Endodermal cell (in vitro differentiated cells): ENCODE measurements at places on chromosomes 13 and 19. TPM values are rescaled to one million over a fixed set of nuclear protein-coding genes. Genes with fewer than 3 reads are reported as not detected.

- no peaks in the 10 kb centered on the region for H3K36me3 ChIP-seq
- no peak overlapping the region for H3K4me3 ChIP-seq
- no peak overlapping the region for H3K27ac ChIP-seq
- DNase-seq = peak; percentile 70
- H3K4me1 ChIP-seq = no peaks in the 10 kb centered on the region
- no peaks in the 10 kb centered on the region for H3K27me3 ChIP-seq
These were observed 104.9 kb downstream of the CACNA1A start for GRCh38 chr19:13401388-13401787.

DNA sequence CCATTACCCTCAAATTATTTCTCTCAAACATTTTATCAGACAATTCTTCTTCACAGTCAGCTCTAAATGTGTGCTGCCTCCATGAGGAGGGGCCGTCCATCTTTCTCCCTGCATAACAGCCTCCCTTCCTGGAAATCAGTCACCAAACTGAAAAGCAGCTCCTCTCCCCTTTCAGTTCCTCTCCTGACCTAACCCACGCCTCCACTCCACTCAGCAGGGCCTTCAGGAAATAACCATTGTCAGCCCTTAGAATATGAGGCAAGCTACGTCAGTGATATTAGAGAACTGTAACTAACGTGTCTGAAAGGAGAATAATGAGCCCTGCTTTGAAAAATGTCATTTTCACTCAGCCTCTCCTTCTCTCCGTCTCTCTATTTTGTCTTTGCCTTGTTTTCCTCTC lies 116.2 kb downstream of the OLFM4 start:
- no peaks in the 10 kb centered on the region for H3K4me1 ChIP-seq
- H3K36me3 ChIP-seq = no peaks in the 10 kb centered on the region
- H3K27me3 ChIP-seq = no peaks in the 10 kb centered on the region
- DNase-seq = no peak

DNA sequence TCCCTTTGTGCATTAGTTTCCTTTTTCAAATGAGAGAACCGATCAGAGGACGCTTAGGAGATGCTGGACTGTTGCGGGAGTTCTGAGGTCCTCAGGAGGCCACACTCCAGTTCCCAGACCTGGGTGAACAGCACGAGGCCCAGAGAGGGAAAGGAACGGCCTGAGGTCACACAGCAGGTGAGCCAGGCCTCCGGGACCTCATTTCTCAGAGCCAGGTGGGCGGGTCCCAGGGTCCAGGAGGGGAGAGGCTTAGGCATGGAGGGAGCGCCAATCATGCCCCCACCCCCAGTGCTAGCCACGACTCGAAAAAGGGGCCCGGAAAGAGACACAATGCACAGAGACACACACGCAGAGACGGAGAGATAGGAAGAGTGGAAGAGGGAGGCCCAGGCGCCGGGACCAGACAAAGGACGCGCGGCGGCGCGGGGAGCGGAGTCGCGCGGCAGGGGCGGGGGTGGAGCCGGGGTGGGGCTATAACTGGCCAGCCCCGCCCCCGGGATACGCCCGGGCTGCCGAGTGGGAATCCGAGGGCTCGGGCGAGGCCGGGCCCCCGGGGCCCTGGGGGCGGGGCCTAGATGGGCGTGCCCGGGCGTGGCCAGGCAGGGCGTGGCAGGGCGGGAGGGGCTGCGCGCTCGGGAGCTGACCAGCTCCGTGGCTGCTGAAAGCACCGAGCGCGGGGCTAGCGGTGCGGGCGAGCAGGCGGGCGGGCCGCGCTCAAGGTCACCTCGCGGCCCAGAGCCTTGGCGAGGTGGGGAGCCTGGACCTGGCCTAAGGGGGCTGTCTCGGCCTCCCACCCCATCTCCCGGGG lies 1.6 kb downstream of the ELAVL3 start:
- H3K27ac ChIP-seq = peak overlapping the region; percentile 68
- no peaks in the 10 kb centered on the region for H3K36me3 ChIP-seq
- no peaks in the 10 kb centered on the region for H3K4me1 ChIP-seq
- DNase-seq = peak; percentile 95
- peaks cover 73% of the 10 kb centered on the region for H3K27me3 ChIP-seq

- H3K27me3 ChIP-seq = peaks cover 70% of the 10 kb centered on the region
- H3K27ac ChIP-seq = no peak overlapping the region
- no peak overlapping the region for H3K4me3 ChIP-seq
- no peak for DNase-seq
These were observed 3.5 kb downstream of the KLF2 start for GRCh38 chr19:16327911-16328823.

GRCh38 chr13:25684491-25684890 lies 312.7 kb downstream of the ATP8A2 start:
- H3K27ac ChIP-seq = no peak overlapping the region
- no peak for DNase-seq
- H3K4me3 ChIP-seq = no peak overlapping the region
- peaks cover 8% of the 10 kb centered on the region for H3K4me1 ChIP-seq
- H3K36me3 ChIP-seq = no peaks in the 10 kb centered on the region

DNA sequence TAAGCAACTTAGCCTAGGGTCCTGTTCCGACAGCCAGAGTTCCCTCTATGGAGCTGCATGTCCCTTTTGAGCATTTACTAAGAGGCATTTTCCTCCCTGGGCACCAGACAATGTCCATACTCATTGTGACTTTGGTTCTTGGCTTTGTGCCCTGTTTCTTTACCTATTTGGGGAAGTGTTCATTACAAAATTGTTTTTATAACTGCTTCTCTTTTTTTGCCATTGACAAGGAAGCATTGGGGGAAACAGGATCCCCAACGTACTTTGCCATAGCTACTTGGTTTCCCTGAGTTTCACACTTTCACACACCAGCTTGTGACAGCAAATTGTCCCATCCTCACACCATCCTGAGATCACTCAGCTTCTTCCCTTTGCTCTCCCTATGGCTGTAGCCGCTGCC lies 81.1 kb upstream of the SIAH3 start:
- H3K27ac ChIP-seq = no peak overlapping the region
- H3K27me3 ChIP-seq = no peaks in the 10 kb centered on the region
- no peaks in the 10 kb centered on the region for H3K36me3 ChIP-seq
- no peak overlapping the region for H3K4me3 ChIP-seq

DNA sequence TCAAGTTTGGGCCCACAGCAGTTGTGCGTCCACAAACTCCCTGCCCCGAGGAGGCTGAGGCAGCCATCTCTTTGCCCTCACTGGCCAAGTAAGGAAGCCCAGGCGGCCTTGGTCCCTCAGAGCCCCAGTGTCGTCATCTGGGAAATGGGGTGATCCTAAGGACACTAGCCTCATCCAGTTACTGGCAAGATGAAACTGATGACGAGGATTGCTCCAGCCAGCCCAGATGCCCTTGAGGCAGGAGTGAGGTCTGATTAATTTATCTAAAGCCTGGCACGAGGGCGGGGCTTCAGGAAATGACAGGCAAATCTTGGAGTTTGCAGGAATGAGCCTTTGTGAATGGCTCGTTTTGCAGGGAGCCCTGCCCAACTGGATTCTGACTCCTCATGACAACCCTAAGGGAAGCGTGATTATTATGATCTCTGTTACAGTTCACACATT lies 5.6 kb downstream of the LIPE start:
- no peak for DNase-seq
- no peaks in the 10 kb centered on the region for H3K4me1 ChIP-seq
- no peak overlapping the region for H3K4me3 ChIP-seq
- no peaks in the 10 kb centered on the region for H3K36me3 ChIP-seq

DNA sequence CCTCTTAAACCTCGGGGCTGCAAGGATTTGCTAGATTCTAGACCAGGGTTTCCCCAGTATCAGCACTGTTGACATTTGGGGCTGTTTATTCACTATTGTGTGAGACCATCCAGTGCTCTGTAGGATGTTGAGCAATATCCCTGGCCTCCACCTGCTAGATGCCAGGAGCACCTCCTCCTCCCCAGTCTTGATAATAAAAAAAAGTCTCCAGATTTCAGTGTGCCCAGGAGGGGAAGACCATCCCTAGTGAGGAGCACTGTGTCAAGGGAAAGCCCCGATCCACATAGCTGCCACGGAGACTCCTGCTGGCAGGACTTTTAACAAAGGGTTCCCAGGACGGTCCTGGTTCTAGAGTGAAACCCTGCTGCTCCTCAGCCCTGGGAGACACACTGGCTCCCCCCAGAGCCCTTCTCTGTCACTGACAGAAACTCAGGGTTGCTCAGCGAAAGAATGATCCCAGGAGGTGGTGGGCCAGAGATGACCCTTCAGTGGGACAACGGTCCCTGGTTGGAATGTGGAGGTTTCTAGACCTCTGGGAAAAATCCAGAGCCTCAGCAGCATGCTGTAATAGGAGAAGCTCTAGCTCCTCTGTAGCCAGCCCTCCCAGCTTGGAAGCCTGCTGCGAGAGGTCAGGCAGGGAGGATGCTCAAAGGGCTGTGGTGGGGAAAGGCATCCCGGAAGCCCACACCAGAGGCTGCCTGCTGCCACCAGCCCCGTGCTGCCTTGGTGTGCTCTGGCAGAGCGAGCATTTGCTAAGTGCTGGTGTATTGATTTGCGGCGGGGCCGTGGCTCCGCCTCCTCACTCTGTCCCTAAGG lies 20.3 kb downstream of the LYL1 start:
- no peak overlapping the region for H3K4me3 ChIP-seq
- peak; percentile 85 for DNase-seq
- H3K4me1 ChIP-seq = peaks cover 10% of the 10 kb centered on the region
- H3K27me3 ChIP-seq = peaks cover 15% of the 10 kb centered on the region
- H3K36me3 ChIP-seq = no peaks in the 10 kb centered on the region
- H3K27ac ChIP-seq = peak overlapping the region; percentile 25

DNA sequence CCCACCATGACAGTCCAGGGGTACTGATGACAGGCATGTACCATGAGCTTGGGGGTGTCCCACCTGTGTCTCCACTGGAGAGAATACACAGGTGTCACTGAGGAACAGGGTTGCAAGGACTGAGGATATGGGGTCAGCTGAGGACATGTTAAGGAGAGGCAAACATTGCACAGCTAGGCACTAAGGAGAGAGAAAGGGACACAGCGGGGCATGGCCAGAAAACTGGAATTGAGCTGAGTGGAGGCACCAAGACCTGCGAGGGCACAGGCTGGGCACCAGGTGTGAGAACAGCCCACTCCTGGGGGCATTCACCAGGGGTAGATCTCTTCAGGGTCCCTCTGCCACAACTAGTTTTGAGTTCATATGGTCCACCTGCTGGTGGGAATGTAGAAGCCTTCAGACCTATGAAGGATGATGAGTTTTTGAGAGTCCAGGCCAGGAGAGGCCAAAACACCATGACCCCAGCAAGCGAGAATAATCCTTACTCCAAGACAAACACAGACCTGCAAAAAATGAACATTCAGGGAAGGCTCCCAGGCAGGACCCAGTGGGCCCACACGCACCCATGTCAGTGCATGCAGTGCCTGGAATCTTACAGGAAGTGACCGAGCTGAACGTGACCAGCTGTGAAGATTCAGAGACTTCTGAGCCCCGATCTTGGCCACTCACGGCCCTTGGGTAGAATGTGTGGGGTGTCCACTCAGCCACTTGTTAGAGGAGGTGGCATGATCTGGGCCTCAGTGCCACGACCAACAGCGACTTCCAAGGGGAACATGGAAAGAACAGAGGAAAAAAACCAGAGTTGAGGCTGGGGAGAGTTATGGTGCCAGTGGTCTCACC lies 1.4 kb upstream of the ZNF584 start:
- no peaks in the 10 kb centered on the region for H3K4me1 ChIP-seq
- H3K4me3 ChIP-seq = peak overlapping the region; percentile 95
- H3K36me3 ChIP-seq = no peaks in the 10 kb centered on the region
- no peak overlapping the region for H3K27ac ChIP-seq
- no peaks in the 10 kb centered on the region for H3K27me3 ChIP-seq

DNA sequence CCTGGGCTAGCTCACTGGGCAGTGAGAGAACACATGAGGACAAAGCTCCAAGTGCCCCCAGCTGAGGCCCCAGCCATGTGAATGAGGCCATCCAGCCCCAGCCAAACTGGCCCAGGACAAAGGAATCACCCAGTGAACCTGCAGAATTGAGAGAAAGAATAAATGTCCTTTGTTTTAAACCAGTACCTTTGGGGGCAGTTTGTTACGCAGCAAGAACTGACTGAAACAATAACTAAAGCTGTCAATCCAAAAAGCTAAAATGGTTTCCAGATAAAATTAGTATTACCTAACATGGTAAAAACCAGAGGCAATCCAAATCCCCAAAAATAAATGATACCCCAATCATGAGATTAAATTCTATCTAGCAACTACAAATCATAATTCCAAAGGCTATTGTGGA lies 69.6 kb downstream of the ZNF557 start:
- H3K27ac ChIP-seq = no peak overlapping the region
- no peak for DNase-seq
- no peaks in the 10 kb centered on the region for H3K27me3 ChIP-seq
- no peak overlapping the region for H3K4me3 ChIP-seq

- no peak for DNase-seq
- no peaks in the 10 kb centered on the region for H3K4me1 ChIP-seq
- no peak overlapping the region for H3K4me3 ChIP-seq
- no peaks in the 10 kb centered on the region for H3K27me3 ChIP-seq
These were observed 93.9 kb downstream of the KDM4B start for GRCh38 chr19:5062799-5063198.

GRCh38 chr13:45538382-45538781 lies 73.6 kb downstream of the COG3 start:
- peaks cover 38% of the 10 kb centered on the region for H3K36me3 ChIP-seq
- DNase-seq = no peak
- H3K27me3 ChIP-seq = no peaks in the 10 kb centered on the region
- no peak overlapping the region for H3K4me3 ChIP-seq
- H3K4me1 ChIP-seq = peaks cover 6% of the 10 kb centered on the region

DNA sequence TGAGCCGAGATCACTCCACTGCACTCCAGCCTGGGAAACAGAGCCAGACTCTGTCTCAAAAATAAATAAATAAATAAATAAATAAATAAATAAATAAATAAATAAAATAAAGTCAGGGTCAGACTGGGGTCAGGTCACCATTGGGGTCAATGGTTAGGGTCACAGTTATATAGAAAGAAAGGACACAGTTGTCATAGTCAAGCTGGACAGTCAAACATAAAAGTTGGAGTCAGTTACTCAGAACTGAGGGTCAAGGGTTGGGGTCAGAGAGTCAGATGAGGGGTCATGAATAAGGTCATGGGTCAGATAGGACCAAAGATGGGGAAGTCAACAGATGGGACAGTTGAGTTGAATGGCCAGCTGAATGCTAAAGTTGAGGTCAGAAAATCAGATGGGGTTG lies 16.7 kb upstream of the EPOR start:
- H3K27me3 ChIP-seq = no peaks in the 10 kb centered on the region
- no peak overlapping the region for H3K4me3 ChIP-seq
- no peak for DNase-seq
- H3K36me3 ChIP-seq = peaks cover 4% of the 10 kb centered on the region

GRCh38 chr13:36029166-36029565 lies 102.0 kb downstream of the DCLK1 start:
- peaks cover 2% of the 10 kb centered on the region for H3K4me1 ChIP-seq
- no peaks in the 10 kb centered on the region for H3K36me3 ChIP-seq
- DNase-seq = no peak
- no peak overlapping the region for H3K4me3 ChIP-seq

ADAMTSL5 gene
- 4.6 and 4.8 TPM in 2 replicates for total RNA-seq

FBN3 gene
- total RNA-seq = 118 and 143 TPM in 2 replicates

HIPK4 gene
- total RNA-seq = not detected in 2 replicates

TEX101 gene
- total RNA-seq = 0.59 and 1.1 TPM in 2 replicates

WDR88 gene
- not detected in 3 replicates for total RNA-seq

ZNF613 gene
- total RNA-seq = 13.7 and 17.5 TPM in 2 replicates

KCTD12 gene
- 2.6 to 7.4 TPM (median 2.6 TPM) in 3 replicates for total RNA-seq

CYP4F2 gene
- total RNA-seq = not detected in 3 replicates
